Stimulated activated CD4-positive, alpha-beta T cell treated with anti-CD3 and anti-CD28 coated beads, Interleukin-1b, Interleukin-23, amount 100 ng/mL, for 4 hours (primary cell): ENCODE measurements at places on chromosomes 4 and X.

GRCh38 chrX:53280331-53281320 lies 758 bp downstream of the IQSEC2 start:
- no peak for DNase-seq

- DNase-seq, result no peak
Measured at GRCh38 chr4:120703908-120704307, 218.6 kb downstream of the PRDM5 start.

GRCh38 chr4:155005395-155006090 lies 202.9 kb upstream of the NPY2R start:
- no peak for DNase-seq

DNA sequence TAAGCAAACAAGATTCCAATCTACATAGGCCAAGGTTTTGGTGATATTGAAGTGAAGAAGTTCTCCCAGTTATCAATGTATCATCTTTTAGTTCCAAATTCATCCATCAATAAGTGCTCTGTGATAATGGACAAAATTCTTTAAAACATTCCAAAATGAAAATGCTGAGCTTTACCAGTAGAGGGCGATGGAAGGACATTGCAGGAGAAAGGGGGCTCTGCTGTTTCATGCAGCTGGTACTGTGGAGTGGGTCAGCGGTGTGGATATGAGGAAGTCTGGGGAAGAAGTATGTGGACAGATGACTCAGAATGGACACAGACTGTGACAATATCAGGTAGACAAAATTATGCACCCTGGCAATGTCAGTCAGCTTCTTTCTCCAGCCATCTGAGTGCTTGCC lies 46.6 kb upstream of the HS6ST2 start:
- no peak for DNase-seq

DNA sequence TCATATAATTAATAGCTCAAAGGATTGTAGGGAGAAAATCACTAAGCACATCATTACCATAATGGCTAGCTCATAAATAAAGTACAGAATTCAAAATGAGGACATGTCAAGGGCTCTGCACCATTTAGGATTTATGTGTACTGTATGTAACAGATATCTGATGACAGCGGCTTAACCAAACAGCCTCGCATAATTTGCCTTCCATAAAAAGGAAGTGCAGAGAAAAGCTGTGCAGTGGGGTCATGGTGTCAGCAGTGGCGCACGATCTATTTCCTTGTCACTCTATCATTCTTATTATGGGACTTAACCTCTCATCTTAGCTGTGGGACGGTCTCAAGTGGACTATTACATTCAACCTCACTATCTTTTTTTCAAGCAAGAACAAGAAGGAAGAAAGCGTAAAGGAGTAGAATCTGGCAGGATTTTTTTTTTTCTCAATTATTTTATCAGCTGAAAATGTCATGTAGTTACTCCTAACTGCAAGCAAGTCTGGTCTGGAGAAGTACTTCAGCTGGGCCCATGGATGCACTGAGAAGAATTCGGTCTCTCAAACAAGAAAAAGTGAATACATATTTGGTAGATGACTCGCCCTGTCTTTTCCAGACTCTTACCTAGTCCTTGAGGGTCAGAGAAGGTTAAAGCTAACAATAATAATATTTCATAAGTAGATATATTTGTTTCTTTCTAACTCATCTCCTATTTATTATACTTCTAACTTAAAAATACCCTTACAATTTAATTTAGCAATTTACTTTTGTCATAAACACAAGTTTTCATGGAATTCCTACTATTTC lies 94.6 kb downstream of the COX18 start:
- DNase-seq, result no peak

GRCh38 chr4:30256116-30256832 lies 463.9 kb upstream of the PCDH7 start:
- DNase-seq, result no peak

- no peak for DNase-seq
Measured at GRCh38 chrX:119041175-119041574, 31.6 kb upstream of the CT47C1 start.

- no peak for DNase-seq
Measured at GRCh38 chrX:102859550-102859871, 77.6 kb upstream of the RAB40AL start.

DNA sequence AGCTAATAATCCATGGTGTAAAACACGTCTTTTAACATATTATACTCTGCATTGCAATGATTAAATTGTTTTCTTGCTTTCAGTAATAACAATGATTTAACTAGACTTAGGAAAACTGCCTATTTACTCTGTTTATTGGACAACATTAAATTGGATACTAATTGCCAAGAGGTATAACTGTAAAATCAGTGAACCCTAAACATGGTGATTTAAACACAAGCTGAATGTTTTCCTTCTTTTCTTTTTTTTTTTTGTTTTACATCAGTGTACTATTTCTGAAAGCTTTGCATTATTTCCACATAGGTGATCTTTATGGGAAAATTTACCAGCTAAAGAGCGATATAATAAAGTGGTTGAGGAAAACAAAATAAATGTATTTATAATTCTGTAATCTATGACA lies 276.7 kb downstream of the PCDH7 start:
- DNase-seq, result no peak

DNA sequence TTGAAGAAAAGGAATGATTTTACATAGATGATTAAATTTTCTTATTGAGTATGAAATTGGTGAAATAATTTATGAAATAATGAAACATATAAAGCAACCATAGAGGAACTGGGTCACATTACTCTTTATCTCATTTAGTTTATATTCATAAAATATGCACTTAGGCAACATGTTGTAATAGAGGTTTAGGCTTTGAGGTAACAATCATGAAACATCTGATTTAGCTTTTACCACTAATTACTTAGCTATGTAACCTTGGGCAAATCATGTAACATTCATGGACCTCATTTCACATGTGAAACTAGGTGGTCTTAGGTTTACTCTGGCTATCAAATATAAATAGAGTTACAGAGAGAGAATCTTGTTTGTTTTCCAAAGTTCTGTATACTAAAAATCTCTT lies 54.5 kb upstream of the SMARCA5 start:
- DNase-seq, result no peak

GRCh38 chr4:78669453-78669852 lies 106.7 kb upstream of the BMP2K start:
- DNase-seq, result no peak

DNA sequence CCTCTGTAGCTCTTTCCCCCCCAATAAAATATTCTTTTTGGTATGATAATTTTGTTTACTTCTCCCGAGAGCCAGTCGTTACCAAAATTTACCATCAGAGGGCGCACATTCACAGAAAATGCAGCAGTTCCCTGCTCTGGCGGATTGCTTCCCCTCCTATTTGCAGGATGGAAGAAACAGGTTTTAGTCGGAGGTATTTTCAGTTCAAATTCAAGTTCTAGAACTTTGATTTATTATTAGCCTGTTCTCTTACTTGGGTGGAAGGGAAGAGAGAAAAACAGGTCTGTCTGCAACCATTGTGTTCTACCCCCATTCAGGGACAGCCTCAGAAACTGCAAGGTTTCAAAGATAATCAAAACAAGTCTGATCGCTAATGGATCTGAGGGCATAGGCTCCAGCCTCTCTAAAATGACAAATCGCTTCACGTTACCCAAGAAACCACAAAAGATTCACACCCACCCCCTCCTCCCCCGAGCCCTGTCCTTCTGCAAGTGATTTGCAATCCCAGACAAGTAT lies 263.8 kb upstream of the RPS6KA3 start:
- DNase-seq, result no peak

DNA sequence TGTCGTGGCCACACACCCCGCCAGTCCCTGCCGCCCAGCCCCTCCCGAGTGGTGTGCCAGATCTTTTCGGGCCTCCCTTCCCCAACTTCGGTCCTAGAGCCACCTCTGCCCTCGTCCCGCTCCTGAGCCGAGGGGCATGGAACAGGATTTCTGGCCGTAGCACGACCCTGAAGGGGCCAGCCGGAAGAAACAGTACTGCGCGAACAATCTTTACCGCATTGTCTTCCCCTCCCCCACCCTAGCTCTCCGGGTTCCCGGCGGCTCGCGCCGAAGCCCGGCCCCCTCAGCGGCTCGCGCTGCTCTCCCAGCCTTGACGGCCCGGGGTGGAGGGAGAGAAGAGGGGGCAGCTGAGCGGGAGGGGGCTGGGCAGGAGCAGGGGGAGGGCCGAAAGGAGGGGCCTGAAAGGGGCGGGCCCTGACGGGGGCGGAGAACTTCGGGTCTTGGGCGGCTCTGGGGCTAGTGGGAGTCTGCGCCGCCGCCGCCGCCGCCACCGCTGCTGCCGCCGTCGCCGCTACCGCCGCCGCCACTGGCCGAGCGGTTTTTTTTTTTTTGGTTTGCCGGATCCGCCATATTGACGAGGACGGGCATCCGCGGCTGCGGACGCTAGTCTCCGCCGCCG lies at the start of gene USP9X:
Gene USP9X, plus strand, starts transcription at position 553 of the 619 bp plus-strand sequence. CDS start 38,184 bp downstream, outside the sequence.
- peak; percentile 87 for DNase-seq

DNA sequence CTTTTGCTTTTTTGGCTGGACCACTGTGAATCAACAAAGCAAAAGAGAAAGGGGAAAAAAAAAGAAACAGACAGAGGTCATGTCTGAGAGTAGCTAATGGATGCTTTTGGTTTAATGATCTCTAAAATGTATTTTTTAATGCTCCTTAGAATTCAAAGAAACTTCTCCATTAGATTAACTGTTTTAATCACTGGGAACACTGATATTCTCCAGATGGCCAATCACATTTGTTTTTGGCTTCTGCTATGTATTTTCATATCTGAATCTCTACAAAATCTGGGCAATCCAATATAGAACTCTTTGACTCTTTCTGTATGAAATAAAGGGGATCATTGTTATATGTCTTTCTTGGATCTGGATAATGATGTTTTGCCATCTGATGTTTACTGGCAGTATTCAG lies 278.2 kb downstream of the ADGRL3 start:
- no peak for DNase-seq

- no peak for DNase-seq
Measured at GRCh38 chr4:1990676-1991075, 18.1 kb downstream of the NELFA start.

DNA sequence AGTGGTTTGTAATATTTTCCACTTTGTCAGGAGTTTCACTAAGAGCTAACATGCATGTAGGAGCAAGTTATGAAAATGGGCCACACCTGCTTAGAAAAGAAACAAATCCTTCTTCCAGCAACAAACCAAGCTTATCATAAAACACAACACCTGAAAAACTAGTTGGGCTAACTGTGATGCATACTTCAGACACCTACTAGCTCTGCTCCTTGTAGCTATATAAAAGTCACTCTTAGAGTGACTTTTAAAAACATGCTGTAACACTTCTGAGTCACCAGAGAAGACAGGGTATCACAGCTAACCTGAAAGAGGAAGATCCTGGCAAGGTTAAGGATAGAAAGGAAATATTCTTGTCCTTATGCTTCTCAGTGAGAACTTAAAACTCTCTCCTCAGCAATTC lies 3.6 kb upstream of the SLAIN2 start:
- DNase-seq, result no peak

GRCh38 chr4:139559687-139560086 lies 3.7 kb upstream of the SETD7 start:
- no peak for DNase-seq

- DNase-seq, result peak; percentile 77
Measured at GRCh38 chrX:153667956-153668396, 5.6 kb downstream of the PNCK start.

GRCh38 chrX:139642241-139642927 lies 65.6 kb downstream of the MCF2 start:
- no peak for DNase-seq

GRCh38 chr4:101019941-101020401 lies 327.4 kb downstream of the PPP3CA start:
- DNase-seq, result no peak

- no peak for DNase-seq
Measured at GRCh38 chr4:100063355-100063754, 113.3 kb upstream of the H2AZ1 start.

- DNase-seq, result no peak
Measured at GRCh38 chrX:46039526-46039925, 505.7 kb downstream of the ZNF674 start.

- no peak for DNase-seq
Measured at GRCh38 chrX:118360429-118361125, 14.7 kb downstream of the WDR44 start.

DNA sequence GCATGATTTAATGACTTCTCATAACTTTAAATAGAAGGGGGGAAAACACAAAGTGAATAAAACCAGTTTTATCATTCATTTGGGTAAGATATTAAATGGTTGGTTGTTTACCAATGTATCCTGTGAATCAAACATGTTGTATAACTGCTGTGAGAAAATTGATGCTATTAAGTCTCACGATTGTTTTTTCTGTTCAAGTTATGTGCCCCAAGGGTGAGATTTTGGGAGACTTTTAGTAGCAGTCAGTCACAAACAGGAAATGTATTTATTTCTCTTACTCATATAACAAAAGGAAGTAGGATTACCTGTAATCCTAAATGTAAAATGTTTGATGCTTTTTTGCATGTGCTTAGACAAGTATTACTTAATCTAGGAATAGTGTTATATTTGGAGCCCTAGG lies 39.2 kb downstream of the MTHFD2L start:
- no peak for DNase-seq

GRCh38 chr4:62513306-62513705 lies 1313.2 kb downstream of the ADGRL3 start:
- DNase-seq, result no peak

- DNase-seq, result no peak
Measured at GRCh38 chr4:5052726-5053425, 1.6 kb downstream of the STK32B start.

DNA sequence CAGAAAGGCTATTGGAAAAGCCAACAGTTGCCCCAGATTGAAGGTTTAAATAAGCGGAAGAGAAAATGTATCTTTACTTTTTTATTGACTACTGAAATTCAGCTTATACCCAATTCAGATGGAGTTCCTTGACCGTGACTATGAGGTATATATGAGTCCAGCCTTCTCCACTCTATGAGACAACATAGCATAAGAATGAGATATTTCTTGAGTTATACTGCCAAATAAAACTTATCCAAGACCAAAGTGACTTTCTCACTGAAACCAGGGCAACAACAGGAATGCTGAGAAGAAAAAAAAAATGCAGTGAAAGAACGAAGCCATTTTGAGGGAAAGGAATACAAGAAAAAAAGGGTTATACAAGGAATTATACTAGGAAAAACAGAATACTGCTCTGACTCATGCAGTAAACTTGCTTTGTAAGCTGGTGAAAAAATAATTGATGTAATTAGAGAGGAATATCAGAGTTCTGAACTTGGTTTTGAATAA lies 16.3 kb upstream of the PDK3 start:
- DNase-seq, result no peak

DNA sequence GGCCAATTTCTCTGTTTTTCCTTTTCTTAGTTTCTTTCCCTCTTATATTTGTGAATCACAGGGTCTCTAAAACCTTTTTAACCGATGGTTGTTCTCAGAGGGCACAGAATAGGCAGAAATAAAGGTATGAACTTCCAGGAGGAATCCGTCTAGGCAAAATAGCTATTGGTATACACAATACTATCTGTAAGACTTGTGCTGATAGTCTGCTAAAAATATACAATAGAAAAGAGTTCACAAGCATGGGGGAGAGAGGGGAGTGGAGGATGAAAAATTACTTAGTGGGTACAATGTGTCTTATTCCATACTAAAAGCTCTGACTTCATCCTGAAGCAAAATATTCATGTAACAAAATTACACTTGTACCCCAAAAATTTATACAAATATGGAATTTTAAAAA lies 30.2 kb downstream of the ANTXR2 start:
- DNase-seq, result no peak
